ENCODE measurements at places on chromosomes 2 and 18. TPM values are rescaled to one million over a fixed set of nuclear protein-coding genes. Genes with fewer than 3 reads are reported as not detected.

The SPDYA gene
- 0.28 TPM for total RNA-seq

The GRP gene
- not detected for total RNA-seq

The KCNG3 gene
- 2.7 TPM for total RNA-seq

The FOXD4L1 gene
- not detected for total RNA-seq

The LYPD6 gene
- total RNA-seq, result 3.0 TPM

The PAIP2B gene
- total RNA-seq, result 3.7 TPM

The ZNF804A gene
- total RNA-seq, result 0.18 TPM

The FN1 gene
- 50.4 TPM for total RNA-seq

The AKAIN1 gene
- total RNA-seq, result not detected

The RGPD3 gene
- 0.17 TPM for total RNA-seq

The GCKR gene
- total RNA-seq, result 0.07 TPM

The MAB21L4 gene
- total RNA-seq, result not detected

The DPP10 gene
- total RNA-seq, result 15.6 TPM

The BBS5 gene
- 1.3 TPM for total RNA-seq

The TTC39C gene
- total RNA-seq, result 16.2 TPM

The CDCA7 gene
- 83.8 TPM for total RNA-seq

The RNF103 gene
- 5.7 TPM for total RNA-seq

The RAD51AP2 gene
- total RNA-seq, result 0.10 TPM

The BOD1L2 gene
- total RNA-seq, result 0.07 TPM

The RGPD4 gene
- not detected for total RNA-seq

The MPHOSPH10 gene
- total RNA-seq, result 12.5 TPM

The MAP2 gene
- 1.6 TPM for total RNA-seq

The NAB1 gene
- total RNA-seq, result 32.4 TPM

The MTCL1 gene
- 16.0 TPM for total RNA-seq

The ASIC4 gene
- 1.2 TPM for total RNA-seq

Data from H7 (cell line).